ENCODE measurements at places on chromosomes 2 and 18. TPM values are rescaled to one million over a fixed set of nuclear protein-coding genes. Genes with fewer than 3 reads are reported as not detected.

WDFY1 gene
- 23.6 TPM for total RNA-seq

OSR1 gene
- not detected for total RNA-seq

ANKRD30BL gene
- not detected for total RNA-seq

ZNF516 gene
- 1.7 TPM for total RNA-seq

GREB1L gene
- 0.07 TPM for total RNA-seq

SERPINB3 gene
- not detected for total RNA-seq

PAX3 gene
- 15.2 TPM for total RNA-seq

MAP3K19 gene
- not detected for total RNA-seq

RNF125 gene
- 0.05 TPM for total RNA-seq

PCARE gene
- not detected for total RNA-seq

INPP5D gene
- not detected for total RNA-seq

FLACC1 gene
- 0.26 TPM for total RNA-seq

CFAP65 gene
- not detected for total RNA-seq

LCT gene
- not detected for total RNA-seq

RFTN2 gene
- 0.07 TPM for total RNA-seq

SLC5A7 gene
- not detected for total RNA-seq

Measured in MG63 (cell line).